A673 (cell line): ENCODE measurements at places on chromosomes 5 and 9. TPM values are rescaled to one million over a fixed set of nuclear protein-coding genes. Genes with fewer than 3 reads are reported as not detected.

DNA sequence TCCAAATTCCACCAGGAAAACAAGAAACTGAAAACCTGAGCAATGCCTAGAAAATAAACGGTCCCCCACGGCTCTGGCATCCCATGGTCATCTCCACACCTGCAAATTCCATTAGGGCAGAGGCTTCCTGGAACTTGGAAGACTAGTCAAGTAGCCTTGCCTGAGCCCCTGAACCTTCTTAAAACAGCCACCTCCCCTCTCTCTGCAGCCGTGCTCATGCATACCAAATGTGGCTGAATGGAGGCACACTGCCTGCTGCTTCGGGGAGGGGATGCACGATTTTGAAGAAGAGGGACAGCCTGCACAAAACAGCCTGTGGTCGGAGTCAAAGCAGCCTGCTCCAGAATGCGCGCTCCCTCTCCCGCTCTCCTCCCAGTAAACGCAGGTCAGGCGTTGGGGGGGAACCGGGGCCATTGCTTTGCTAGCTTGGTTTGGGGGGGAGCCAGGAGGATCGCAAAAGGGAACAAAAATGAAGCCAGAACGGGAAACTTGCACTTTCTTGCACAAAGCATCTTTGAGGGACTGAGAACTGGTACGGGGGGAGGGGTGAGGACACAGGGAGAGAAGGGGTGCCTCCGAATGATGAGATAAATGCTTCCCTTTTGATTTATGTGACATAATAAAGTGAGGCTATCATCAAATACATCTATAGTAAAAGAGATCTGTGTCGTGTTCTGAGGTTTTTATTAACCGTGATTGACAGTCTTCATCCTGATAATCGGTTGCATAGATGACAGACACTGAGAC lies at the start of gene TRPM3:
TRPM3 (minus strand) TSS at position 347 of the 747 bp plus-strand sequence; CDS start at position 80, 267 bp downstream.
- DNase-seq: no peak

- no peak for DNase-seq
Measured at GRCh38 chr9:15192856-15193255, 114.2 kb downstream of the TTC39B start.

DNA sequence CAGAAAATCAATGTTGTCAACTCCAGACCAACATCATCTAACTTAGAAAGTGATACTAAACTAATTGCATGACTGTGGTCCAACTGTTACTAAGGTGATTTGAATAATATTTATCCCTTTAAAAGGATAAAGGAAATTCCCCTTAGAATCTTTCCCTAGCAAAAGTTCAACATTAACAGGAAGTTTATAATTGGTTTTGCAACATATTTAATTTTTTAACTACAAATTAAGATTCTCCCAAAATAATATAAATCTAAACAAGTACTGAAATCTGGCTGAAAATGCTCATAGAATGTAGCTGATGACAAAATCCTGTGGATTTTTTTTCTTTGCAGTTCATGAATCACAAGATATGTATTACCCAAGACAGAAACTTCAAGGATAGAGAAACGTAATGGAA lies 151.4 kb downstream of the LPAR1 start:
- DNase-seq: no peak

DNA sequence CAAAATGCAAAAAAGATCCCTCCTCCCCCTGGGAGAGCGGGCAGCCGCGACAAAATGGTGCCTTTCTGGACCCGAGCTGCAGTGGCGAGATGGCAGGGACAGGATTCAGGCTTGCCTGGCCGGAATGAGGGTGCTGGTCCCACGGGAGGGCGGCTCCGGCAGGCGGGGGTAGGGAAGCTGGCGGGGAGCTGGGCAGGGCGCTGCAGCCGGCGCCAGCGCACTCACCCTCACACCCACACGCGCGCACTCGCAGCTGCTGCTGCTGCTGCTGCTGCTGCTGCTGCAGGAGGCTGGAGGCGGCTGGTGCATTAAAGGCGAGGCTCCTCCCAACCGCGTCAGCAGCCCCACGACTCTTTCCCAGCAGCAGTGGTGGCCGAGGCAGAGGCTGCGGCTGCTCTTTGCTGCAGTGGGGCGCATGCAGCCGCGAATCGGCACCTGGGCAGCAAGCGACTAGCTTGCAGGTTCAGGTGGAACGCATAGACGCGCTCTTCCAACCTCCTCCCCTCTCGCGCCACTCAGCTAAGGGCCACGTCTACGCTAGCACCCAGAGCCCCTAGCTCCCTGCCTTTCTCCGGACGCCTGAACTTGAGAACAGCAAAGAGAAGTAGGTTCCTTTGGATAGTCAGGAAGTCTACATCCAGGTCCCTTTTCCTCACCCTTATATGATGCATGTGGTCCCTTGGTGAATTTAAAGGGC lies at the start of gene PPP2R2B:
PPP2R2B (minus strand) TSS at position 282 of the 697 bp plus-strand sequence.
- DNase-seq: peak; percentile 61

DNA sequence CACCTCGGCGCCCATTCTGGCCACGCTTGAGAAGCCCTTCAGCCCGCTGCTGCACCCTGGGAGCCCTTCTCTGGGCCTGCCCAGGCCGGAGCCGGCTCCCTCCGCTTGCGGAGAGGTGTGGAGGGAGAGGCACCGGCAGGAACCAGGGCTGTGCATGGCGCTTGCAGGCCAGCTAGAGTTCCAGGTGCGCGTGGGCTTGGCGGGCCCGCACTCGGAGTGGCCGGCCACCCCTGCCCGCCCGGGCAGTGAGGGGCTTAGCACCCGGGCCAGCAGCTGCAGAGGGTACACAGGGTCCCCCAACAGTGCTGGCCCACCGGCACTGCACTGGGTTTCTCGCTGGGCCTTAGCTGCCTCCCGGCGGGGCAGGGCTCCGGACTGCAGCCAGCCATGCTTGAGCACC lies 72.3 kb upstream of the SYK start:
- no peak for DNase-seq

DNA sequence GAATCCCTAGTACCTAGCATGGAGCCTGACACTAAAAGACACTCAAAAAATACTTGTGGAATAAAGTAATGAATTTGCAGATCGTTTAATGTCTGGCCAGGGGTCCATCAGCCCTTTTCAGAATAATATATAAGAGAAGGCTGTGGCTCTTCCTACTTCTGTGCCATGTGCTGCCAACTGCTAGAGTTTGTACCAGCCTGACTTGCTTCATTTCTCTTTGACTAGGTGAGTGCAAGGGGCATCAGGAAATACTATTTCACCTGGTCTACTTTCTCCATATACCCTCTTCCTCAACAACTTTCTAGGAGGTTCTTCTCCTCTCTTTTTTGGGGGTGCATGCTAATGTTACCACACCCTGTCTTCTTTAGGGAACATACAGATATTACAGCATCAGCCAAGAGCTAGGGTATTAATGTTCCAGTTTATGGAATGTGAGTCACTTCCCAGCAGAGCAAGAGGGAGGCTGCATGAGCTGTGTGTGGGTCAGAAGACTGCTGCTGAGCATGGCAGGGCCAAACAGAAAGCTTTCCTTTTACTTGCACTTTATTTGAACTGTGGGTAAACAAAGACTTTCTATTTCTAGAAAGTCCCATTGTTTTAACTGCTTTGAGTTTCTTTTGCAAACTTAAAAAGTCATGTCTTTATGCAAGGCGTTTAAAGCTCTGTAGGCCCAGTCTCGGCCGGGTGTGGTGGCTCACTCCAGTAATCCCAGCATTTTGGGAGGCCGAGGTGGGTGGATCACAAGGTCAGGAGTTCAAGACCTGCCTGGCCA lies 158.9 kb downstream of the ADAMTSL1 start:
- no peak for DNase-seq

Gene PCDHA5
- total RNA-seq: 2.1 and 2.2 TPM in 2 replicates
